Mesothelial cell of epicardium (in vitro differentiated cells): ENCODE measurements at places on chromosomes 5 and 9.

DNA sequence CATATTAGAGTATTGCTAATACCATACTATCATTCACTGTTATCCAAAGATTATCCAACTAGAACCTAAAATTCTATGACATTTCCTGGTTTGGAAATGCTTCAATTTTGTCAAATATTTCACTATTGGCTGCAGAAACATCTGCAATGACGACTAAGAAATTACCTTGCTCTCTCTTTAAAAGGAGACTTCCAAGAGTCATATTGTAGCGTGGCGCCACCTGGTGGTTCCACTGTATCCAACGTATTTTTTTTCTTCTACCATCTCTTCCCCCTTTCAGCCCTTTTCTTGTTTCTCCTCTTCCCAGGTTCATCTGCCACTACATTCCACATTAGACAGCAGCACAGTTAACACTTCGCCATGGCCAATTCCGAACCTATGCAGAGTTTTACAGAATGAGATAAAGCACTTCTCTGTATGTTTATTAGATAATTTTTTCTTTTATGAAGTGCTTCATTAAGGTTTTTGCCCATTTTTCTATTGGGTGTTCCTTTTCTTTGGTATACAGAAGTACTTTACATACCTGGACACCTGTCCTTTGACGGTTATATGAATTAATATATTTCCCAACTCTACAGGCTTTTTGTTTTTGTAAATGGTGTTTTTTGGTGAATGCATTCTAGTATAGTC, 153.5 kb downstream of the CDC42SE2 start:
- DNase-seq = peak; percentile 81

DNA sequence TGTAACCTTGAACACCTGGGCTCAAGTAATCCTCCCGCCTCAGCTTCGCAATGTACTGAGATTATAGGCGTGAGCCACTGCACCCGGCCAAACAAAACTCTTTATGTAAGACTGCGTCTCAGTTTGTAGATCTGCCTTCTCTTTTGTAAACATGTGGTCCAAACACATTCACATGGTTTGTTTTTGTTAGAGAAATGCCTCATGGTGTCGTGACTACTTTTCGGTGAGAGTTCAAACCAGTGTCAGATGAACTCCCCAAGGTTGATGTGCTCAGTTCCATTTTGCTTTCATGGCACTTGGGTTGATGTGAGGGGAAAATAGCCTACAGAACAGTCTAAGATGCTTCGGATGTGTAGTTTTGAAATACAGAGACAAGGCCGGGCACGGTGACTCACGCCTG, 231.6 kb downstream of the GOLPH3 start:
- no peak for DNase-seq

- DNase-seq = no peak
Observed at GRCh38 chr9:112531666-112532282, 45.1 kb downstream of the KIAA1958 start.

GRCh38 chr5:170508660-170509347, 5.0 kb downstream of the KCNIP1 start:
- DNase-seq = no peak

DNA sequence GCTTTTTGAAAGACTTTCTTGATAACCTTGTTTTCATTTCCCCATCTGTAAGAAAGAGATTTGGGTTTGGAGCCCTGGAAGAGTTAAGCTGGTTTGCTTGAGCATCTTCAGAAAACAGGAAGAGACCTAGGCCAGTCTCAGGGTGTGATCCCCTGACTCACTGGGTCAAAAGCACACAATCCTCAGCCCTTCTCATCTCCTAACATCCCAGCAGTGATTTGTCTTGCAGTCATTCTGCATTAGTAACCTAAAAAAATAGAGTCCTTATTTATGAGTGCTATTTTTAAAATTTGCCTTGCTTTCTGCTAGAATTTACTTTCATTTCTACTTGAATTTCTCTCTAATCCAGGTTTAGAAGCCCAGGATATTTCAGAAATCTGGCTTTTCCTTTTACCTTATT, 16.4 kb upstream of the ARSB start:
- DNase-seq = no peak

GRCh38 chr5:176173647-176174046, 64.6 kb upstream of the SIMC1 start:
- DNase-seq = no peak

DNA sequence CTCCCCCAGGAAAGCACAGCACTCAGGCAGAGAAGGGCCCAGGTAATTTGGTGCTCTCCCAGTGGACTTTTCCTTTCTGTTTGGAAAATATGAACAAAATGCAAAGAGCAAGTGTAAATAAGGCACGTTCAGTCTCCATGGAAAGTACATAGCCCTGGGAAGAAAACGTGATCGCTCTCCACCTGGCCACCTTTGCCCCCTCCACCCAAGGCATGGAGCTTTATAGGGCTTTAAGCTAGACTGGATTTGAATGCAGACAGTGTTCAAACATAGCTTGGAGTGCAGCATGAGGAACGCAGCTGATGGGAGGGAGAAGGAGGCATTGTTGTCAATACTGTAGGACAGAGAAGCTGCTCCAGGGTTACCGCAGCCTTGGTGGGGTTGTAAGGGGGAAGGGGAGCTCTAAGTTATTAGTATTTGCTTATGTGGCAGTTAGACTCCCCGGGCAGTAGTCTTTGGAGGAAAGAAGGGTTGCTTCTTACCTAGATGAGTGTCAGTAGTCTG, 500.2 kb downstream of the SPOCK1 start:
- DNase-seq = no peak

DNA sequence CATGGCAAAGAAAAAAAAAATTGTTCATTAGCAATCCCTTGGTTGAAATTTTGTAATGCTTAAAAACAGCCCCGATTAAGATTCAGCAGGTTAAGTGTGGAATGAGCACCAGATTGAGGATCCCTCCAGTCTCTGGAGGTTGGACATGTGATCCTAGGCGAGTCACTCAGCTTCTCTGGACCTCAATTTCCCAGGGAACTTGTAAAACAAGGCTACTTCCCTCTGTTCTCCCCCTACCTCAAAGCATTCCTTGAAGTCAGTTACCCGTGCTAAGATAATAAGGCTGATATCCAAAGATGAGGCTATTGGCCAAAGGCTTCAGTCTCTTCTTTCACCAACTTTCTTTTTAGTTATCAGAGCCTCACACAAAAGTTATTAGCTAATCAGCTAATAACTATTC, 2.9 kb downstream of the KLHL3 start:
- no peak for DNase-seq

- DNase-seq = no peak
Observed at GRCh38 chr5:152274224-152274623, 130.9 kb downstream of the NMUR2 start.

- no peak for DNase-seq
Observed at GRCh38 chr9:118522093-118523028, 818.2 kb downstream of the TLR4 start.

DNA sequence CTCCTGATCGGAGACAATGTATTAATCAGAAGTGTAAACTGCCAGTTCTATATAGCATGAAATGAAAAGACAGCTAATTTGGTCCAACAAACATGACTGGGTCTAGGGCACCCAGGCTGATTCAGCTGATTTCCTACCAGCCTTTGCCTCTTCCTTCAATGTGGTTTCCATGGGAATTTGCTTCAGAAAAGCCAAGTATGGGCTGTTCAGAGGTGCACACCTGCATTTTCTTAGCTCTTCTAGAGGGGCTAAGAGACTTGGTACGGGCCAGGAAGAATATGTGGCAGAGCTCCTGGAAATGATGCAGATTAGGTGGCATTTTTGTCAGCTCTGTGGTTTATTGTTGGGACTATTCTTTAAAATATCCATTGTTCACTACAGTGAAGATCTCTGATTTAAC, 22.4 kb downstream of the IL7R start:
- DNase-seq = no peak

DNA sequence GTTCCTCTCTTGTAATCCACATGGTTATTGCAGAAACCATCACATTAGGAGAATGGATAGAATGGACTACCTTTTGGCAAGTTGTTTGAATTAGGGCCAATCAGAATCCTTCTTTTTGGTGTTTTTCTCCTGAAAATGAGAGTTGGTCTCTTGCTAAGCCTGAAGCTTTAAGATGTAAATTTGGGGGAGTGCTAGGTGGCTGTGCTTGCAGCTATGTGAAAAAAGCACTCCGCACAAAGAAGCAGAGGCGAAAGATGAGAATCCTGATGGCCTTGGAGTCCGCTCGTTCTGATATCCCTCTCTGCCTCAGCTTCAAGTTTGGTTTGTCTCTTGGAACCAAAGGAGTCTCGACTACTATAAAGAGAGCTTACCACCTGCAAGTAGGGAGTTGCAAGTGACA, 63.6 kb downstream of the INIP start:
- no peak for DNase-seq

DNA sequence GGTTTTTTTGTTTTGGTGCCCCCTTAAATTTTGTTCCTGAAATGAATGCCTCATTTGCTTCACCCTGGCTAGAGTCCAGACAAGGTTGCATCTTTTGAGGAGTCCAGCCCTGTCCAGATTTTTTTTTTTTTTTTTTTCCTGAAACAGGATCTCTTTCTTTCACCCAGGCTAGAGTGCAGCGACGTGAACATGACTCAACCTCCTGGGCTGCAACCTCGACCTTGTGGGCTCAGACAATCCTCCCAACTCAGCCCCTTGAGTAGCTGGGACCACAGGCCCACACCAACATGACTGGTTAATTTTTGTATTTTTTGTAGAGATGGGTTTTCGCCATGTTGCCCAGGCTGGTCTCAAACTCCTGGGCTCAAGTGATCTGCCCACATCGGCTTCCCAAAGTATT, 469.0 kb upstream of the BRINP1 start:
- no peak for DNase-seq

GRCh38 chr9:89483592-89484474, 14.1 kb downstream of the SEMA4D start:
- no peak for DNase-seq

- no peak for DNase-seq
Observed at GRCh38 chr5:109335114-109335513, 74.7 kb downstream of the PJA2 start.

DNA sequence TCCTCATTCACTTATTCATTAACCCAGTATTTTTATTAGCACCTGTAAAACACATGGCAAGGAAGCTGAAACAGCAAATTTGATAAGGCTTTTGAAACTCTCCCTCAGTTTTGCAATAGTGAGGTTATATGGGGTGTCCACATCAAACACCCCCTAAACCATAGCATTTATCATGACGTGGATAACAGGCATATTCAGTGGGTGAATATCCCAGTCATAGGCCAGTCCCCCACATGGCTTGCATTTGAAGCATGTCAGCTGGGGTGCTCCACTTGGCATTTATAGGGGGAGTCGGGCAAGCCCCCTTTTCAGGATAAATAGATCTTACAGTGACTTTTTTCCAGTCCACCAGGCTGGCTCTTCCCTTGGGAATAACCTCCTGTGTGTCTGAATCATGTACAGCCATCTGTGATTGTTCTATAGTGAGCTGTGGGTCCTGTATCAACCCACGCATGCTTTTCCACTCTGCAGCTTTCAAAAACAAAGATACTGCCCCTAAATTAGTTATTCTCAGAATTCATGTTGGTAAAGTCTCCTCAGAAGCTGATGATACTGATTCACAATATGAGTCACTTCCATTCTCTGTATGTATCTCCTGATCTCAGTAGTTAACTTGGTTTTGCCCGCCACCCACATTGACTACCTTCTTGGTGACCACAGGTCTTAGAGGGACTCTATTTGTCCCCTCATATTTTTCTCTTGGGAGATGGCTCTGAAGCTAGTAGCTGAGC, 84.4 kb upstream of the SPIN1 start:
- DNase-seq = no peak

DNA sequence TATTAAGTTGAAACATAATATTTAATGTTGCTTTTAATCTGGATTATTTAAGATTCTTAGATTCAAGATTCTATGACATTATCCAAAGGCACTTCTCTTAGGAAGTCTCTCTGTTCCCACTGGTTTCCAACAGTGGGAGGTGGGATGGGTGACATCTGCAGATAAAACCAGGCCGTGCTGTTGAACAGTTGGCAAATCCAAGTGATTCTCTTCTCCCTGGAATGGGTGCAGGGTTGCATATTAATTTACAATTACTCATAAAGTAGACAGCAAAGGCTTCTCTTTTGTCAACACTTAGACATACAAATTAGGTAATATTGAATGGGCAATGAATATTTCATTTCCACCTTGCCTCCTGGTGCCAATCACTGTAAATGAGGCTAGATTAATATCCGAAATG, 233.7 kb upstream of the IL12B start:
- no peak for DNase-seq

GRCh38 chr5:116576053-116576713, 1.6 kb upstream of the SEMA6A start:
- peak; percentile 89 for DNase-seq

DNA sequence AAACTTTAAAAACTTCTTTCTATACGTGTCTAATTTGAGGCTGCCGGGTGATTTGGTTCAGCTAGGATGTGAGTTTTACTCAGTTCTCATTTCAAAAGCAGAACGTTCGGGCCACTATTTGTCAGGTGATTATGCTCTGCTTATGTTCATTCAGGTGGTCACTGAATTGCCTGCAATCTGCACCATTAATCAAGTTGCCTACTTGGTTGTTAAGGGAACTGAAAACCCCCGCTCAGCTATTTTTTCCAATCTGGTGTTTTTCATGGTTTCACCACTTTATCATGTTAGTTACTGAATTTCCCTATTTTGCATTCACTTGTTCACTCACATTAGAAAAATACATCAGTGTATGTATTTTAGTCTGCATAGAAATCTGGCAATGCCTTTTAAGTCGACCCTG, 523.0 kb downstream of the CSNK1G3 start:
- no peak for DNase-seq

DNA sequence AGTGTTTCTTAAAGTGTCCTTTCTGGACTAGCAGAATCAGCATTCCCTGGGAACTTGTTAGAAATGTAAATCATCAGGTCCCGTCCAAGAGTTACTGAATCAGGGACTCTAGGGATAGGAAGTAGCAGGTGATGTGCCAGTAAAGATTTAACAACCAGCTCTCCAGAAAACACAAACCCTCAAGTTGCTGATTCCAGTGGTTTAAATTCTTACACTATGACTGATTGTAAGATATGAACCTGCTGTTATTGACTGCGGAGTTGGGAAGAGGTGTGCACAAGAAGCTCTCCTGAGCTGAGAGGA, 39.1 kb upstream of the BASP1 start:
- no peak for DNase-seq

- DNase-seq = no peak
Observed at GRCh38 chr9:134242706-134243105, 78.3 kb upstream of the RNU6ATAC start.

GRCh38 chr5:30401479-30402058, 791.9 kb upstream of the CDH6 start:
- no peak for DNase-seq

DNA sequence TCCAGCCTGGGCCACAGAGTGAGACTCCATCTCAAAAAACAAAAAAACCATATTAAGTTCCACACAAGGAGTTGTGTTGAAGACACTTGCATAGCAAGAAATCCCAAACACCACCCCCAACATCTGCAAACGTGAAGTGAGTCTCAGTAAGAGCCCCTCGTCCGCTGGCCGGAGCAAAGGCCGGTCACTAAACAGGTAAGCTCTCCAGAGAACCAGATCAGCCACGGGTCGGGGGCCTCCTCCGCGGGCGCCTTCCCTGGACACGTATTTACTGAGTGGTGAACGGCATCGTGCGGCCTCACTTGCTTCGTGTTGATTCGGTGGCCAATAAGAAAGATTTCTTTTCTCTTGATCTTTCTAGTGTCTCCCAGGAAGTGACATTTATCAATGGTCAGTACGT, 93.6 kb downstream of the MRPL36 start:
- DNase-seq = no peak

- no peak for DNase-seq
Observed at GRCh38 chr9:104944871-104945270, 16.9 kb upstream of the ABCA1 start.
